Hepatic stellate cell (primary cell): ENCODE measurements at places on chromosomes 12 and 14.
A peak's percentile ranks its signal among the peaks of the same experiment; 100 is the strongest.

- no peak for DNase-seq
These were observed 35.1 kb downstream of the EIF2S3B start for GRCh38 chr12:10540776-10541205.

DNA sequence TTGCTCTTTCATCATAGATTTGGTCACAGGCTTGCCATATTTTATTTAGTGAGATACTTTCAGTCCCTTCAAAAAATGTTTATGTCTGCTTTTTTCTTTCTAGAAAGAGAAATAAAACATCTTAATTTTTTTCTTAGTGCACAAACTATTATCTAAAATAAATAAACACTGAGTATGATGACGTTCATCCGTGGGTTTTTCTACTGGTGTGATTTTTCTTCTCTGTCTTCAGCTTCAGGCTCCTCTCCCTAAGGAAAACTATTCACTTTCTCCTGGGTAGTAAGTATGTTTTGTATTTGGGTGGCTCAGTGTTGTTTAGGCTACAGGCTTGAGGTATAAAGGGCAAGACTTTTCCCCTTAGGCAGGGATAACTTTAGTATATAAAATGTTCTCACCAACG is 154.7 kb downstream of the DACT1 start:
- peak; percentile 32 for DNase-seq

- no peak for DNase-seq
These were observed 60.0 kb downstream of the PLEKHG7 start for GRCh38 chr12:92762773-92763172.

- no peak for DNase-seq
These were observed 46.3 kb upstream of the KICS2 start for GRCh38 chr12:64268409-64268808.

- no peak for DNase-seq
These were observed 36.2 kb upstream of the TMEM260 start for GRCh38 chr14:56543436-56543835.

- peak; percentile 55 for DNase-seq
These were observed 3.9 kb upstream of the POC1B start for GRCh38 chr12:89529738-89530137.

GRCh38 chr12:57842342-57843294 is 3.9 kb downstream of the CTDSP2 start:
- DNase-seq, result no peak

DNA sequence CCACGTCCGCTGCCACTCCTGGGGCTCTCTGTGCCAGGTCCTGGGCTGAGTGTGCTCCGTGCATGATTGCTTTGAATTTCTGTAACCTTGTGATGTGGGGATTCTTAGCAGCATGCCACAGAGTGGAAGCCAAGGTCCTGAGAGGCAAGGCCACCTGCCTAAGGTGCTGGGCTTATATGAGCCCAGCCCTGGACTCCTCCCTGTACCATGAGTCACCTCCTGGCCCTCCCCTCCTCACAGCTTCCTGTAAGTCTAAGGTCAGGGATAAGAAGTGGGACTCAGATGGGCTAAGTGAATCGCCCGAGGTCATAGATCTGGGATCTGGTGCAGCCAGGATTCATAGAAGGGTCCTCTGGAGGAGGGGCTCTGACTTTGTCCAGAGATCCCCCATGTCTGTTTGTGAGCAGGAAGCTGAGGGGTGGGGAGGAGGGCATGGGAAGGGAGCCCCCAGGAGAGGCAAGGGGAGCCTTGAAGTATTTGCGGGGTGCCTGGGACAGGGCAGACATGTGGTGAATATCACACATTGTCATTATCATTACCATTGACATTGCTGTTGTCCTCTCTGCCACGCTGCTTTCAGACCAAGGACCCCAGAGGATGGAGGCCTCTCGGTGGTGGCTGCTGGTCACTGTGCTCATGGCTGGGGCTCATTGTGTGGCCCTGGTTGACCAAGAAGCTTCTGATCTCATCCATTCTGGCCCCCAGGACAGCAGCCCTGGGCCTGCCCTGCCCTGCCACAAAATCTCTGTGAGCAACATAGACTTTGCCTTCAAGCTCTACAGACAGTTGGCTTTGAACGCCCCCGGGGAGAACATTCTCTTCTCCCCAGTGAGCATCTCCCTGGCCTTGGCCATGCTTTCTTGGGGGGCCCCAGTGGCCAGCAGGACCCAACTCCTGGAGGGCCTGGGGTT is 28.8 kb downstream of the SERPINA3 start:
- no peak for DNase-seq

DNA sequence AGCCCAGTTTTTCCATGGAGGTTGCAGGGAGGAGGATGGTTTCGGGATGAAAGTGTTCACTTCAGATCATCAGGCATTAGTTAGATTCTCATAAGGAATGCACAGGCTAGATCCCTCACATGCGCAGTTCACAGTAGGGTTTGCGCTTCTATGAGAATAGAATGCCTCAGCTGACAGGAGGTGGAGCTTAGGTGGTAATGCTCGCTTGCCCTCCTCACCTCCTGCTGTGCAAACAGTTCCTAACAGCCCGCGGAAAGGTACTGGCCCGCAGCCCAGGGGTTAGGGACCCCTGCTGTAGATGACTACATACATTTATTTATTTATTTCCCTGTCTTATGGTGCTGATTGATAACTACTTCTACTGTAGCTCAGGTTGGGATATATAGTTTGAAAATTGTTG is 93.2 kb downstream of the FBXO33 start:
- DNase-seq, result no peak

DNA sequence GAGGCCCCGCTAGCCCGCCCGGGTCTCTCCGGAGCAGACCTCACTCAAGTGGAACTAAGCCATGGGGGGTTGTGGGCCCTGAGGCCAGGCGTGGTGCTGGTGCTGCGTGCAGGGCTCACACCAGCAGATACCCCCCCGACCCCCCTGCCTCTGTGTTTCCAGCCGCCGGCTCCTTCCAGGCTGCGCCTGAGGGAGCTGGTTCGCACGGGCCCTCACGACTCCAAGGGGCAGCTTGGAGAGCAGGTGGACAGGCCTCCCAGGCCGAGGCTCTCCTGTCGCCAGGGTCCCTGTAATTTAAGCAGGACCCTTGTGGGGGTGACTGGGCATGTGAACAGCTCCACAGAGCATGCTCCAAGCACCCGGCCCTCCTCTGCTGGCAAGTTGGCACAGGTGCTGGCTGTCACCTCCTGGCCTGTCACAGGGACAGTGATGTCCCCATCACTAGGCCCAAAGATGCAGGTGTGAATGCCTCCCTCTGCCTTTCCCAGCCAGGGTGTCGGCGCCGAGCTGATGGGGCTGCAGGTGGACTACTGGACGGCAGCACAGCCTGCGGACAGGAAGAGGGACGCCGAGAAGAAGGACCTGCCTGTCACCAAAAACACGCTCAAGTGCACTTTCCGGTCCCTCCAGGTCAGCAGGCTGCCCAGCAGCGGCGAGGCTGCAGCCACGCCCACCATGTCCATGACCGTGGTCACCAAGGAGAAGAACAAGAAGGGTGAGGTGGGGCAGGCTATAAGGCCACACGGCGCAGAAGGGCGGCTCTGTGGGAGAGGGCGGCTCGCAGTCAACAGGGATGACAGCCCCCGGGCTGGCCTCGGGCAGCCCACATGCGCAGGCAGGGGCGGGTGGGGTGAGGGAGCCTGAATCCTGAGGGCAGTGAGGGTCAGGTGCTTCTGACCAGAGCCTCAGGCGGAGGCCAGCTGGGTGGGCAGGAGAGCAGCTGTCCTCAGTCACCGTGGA is 5.9 kb upstream of the TEX22 start:
- DNase-seq, result no peak
